DMS79 treated with DMSO at 0.1 percent for 48 hours (cell line): ENCODE measurements at places on chromosomes 7 and 10.

GRCh38 chr10:93565446-93565845 lies 1.0 kb upstream of the FFAR4 start:
- DNase-seq = no peak

DNA sequence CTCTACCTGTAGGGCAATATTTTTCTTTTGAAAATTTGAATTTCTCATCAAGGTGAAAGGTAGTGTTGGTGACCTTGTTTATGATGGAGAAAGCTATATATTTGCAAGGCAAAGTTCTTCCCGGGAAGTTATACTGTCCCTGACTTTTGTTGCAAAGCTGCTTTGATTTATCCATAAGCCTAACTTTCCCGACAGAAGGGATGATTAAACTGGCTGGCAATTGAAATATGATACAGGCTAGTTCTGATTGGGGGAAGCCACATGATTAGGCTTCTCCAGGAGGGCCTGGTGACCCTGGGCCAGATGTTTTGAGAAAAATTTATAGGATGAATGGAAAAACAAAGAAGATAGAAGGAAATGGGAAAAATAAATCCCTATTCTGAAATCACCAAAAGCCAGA lies 215.5 kb downstream of the ACTR3B start:
- DNase-seq = no peak

- DNase-seq = no peak
Observed at GRCh38 chr7:17552373-17552772, 253.9 kb downstream of the AHR start.

GRCh38 chr7:127437837-127438236 lies 45.3 kb upstream of the ZNF800 start:
- no peak for DNase-seq

DNA sequence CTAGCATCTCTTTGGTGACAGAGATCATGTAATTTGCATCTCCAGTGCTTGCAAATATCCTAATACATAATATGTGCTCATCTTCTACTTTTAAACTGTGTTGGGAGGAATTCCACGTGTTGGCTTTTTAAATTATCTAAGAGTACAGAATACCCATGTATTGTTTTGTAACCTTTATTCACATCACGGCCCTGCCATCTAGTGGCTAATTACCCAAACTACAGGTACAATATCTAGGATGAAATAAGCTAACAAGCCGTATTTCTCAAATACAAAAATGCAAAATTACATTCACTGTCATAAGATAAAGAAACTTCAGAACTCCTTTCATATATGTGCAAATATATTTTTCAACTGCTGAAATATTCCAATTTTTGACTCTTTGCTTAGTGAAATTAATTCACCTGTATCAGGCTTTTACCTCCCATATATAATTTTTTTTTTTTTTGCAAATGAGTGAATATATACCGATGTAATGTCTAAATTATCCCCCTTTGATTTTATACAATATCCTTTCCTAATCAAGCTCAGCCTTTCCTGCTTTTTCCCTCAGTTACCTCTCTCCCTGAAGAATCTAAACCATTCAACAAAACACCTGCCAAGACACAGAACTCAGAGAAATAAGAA lies 30.3 kb upstream of the LSM8 start:
- DNase-seq = no peak

DNA sequence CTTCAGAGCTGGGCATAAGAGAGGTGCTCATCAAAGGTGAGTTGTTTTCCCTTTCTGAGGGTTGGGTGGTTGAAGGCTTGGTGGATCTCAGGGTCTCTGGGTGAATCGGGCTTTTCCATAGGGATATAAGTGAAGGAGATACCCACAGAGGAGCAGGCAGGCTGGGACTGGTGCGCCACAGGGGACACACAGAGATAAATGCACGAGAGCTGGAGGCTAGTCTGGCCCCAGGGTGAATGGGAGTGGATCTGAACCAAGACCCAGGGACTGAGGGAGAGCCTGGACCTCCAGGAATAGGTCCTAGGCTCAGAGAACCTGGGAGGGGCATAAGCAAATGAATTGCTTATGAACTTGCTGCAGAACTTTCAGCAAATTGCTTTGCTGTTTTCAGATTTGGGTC lies 61.5 kb downstream of the LRRC18 start:
- no peak for DNase-seq

GRCh38 chr10:124740369-124741280 lies 3.6 kb downstream of the FAM53B start:
- no peak for DNase-seq

DNA sequence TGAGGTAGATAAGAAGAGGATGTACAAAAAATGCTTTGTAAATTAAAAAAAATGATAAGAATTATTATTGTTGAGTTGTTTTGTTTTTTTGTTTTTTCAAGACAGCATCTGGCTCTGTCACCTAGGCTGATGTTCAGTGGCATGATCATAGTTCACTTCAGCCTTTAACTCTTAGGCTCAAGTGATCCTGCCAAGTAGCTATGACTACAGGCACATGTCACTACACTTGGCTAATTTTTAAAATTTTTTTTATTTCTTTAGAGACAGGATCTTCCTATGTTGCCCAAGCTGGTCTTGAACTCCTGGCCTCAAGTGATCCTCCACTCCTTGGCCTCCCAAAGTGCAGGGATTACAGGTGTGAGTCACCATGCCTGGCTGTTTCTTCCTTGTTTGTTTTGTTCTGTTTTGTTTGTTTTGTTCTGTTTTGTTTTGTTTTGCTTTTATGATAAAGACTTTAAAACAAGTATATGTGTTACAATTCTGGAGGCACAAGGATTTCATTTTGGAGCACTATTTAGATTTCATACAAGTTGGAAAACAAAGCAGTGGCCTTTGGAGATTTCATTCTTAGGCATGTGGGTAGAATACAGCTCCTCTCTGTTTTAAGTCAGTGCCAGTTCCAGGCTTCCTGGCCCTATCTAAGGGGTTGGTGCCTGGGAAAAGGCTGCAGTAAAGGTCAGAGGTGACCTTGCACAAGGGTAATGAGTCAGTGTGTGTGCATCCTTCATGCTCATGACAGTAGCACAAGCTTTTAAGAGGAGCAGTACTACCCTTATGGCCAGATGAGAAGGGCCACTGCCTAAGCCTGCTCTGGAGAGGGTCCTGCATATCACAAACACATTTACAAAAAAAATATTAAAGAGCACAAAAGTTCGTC lies 17.9 kb downstream of the FGFBP3 start:
- DNase-seq = no peak

- no peak for DNase-seq
Observed at GRCh38 chr10:117424883-117425649, 49.8 kb upstream of the PDZD8 start.

DNA sequence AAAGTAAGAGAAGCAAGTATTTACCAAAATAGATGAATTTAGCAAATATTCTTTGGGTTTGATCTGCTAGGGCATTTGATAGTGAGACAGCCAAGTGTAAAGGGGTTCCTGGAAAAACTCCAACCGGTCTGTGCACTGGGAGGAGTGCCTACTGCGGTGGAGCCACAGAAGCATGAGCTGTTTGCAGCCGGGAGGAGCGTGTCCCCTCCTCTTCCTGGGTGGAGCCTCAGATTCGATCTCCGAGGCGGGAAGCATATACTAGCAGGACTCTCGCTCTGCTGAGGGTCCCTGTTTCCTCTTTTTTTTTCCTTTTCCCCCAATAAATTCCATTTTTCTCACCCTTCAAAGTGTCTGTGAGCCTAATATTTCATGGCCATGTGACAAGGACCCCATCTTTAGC lies 45.1 kb upstream of the MET start:
- DNase-seq = no peak

DNA sequence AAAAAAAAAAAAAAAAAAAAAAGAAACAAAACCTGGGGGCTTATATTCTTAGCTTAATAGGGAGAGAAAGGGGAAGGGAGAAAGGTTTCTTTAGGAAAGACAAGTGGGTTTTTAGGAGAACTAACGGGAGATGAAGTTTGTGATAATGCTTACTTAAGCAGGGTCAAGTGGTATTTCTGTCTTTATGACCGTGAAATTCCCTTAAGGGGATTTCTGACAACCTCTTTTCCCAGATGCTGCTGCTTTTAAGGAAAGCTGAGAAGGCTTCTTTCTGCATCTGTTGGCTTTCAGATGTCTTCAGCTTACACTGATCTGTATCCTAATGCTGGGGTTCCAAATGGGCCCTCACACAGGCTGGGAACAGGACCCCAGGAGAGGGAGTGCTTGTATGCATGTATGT lies 42.6 kb downstream of the ADAMTS14 start:
- peak; percentile 76 for DNase-seq

DNA sequence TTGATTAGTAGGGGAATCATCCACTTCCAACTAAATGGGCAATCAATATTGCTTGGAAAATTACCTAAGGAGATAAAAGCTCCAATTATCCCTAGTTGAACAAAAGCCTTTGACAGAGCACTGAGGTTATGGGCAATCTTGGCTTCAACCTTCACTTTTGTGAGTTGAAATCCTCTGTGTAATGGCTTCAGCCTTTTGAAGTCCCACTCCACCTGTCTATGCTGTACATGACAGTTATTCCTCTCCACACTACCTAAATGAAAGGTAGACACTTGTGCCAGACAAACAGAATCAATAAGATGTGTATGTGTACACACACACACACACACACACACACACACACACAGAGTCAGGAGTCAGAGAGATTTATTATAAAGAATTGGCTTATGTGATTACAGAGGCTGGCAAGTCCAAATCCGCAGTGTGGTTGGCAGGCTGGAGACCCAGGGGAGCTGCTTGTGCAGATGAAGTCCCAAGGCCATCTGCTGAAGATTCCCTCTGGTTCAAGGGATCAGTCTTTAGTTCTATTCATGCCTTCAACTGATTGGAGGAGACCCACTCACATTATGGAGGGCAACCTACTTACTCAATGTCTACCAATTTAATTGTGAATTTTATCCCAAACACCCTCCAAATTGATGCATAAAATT lies 164.8 kb upstream of the CDC14C start:
- DNase-seq = no peak

DNA sequence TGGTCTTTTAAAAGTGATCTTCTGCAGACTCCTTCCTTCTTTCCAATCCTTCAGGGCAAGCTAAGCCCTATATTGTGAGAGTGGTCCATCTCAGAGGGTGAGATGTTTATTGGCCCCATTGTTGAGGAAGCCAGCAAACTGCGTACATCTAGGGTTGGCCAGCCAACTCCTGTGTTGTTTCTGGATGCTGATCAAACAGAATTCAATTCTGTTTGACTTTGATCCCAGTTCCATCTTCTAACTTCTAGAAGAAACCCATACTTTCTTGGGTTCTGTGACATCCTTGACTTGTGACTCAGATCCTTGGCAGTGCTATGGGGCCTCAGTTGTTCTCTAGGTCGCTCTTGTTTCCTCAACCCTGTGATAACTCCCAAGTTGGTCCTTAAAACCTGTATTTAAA lies 116.2 kb downstream of the LSMEM1 start:
- no peak for DNase-seq

DNA sequence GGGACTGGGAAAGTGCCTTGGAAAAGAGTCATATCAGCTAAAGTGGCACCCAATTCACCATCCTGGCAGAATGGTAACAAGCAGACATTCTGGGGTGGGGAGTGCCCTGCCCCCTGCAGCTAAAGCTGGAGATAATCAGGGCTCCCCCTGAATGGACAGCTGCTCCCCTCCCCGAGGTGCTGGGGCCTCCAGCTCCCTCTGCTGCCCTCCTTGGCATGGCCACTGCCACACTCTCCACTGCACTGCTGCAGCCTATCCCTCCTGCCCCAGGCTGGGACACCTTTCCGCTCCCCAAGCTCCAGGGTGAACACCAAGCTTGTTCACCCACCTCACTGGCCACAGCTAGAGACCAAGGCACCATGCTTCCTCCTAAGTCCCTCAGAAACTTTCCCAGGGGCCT lies 9.8 kb upstream of the PARD3 start:
- no peak for DNase-seq

DNA sequence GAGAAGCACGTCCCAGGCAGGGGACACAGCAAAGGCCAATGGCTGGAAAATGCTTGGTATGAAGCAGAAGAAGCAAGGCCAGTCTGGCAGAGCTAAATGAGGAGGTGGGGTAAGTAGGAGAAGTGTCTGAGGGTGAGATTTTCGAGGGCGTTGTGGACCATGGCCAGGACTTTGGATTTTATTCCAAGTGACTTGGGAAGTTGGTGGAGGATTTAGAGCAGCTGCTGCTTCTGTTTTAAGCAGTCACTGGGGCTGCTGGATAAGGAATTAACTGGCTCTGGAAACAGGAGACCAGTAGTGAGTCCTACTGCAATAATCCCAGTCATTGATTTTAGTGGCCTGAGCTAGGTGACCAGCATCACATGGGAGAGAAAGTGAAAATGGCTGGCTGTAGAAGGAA lies 67.6 kb upstream of the GSDME start:
- DNase-seq = no peak
